ENCODE measurements at places on chromosomes 1 and 21.
A peak's percentile ranks its signal among the peaks of the same experiment; 100 is the strongest.

- DNase-seq = no peak
These were observed 109.6 kb downstream of the PLPP3 start for GRCh38 chr1:56469640-56470371.

DNA sequence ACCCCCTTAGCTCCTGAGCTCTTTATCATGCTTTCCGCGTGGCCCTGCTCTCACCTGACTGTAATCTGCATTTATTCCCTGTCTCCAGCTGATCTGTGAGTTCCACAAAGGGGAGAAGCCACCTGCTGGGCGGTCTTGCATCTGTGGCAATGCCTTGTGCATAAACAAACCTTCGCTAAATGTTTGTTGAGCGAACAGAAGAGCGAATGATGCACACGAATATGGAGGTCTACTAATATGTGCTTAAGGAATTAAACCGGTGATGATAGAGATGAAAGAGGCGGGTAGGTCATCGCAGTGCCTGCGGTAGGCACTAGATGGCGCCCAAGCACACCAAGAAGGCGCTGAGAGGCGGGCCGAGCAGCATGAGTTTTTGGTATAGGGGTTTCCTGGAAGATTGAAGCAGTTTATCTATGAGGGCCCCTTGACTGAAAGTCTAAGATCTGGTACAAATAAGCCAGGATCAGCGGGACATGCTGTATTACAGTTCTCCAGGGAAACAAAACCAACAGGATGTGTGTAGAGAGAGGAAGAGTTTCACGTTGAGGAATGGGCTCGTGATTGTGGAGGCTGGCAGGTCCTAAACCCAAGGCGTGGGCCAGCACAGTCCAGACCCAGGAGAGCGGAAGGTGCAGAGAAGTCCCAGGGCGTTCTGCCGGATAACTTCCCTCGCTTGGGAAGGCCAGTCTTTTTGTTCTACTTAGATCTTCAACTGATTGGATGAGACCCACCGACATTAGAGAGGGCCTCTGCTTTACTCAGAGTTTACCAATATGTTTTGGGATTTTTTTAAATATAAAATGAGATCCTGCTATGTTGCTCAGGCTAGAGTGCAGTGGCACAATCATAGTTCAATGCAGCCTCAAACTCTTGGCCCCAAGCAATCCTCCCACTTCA, 34.7 kb downstream of the TOMM20 start:
- peak; percentile 90 for DNase-seq

DNA sequence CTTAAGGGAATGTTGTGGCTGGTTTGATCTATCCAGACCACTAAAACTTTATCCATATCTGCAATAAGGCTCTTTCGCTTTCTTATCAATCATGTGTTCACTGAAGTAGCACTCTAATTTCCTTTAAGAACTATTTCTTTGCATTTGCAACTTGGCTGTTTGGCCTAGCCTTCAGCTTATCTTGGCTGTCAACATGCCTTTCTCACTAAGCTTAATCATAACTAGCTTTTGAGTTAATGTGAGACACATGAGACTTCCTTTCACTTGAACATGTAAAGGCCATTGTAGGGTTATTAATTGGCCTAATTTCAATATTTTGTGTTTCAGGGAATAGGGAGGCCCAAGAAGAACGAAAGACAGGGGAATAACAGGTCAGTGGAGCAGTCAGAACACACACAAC, 124.7 kb downstream of the TNFSF18 start:
- DNase-seq = no peak

GRCh38 chr21:38920631-38921398, 115.1 kb downstream of the ETS2 start:
- DNase-seq = no peak

- no peak for DNase-seq
These were observed 23.2 kb downstream of the HAO2 start for GRCh38 chr1:119391749-119392148.

DNA sequence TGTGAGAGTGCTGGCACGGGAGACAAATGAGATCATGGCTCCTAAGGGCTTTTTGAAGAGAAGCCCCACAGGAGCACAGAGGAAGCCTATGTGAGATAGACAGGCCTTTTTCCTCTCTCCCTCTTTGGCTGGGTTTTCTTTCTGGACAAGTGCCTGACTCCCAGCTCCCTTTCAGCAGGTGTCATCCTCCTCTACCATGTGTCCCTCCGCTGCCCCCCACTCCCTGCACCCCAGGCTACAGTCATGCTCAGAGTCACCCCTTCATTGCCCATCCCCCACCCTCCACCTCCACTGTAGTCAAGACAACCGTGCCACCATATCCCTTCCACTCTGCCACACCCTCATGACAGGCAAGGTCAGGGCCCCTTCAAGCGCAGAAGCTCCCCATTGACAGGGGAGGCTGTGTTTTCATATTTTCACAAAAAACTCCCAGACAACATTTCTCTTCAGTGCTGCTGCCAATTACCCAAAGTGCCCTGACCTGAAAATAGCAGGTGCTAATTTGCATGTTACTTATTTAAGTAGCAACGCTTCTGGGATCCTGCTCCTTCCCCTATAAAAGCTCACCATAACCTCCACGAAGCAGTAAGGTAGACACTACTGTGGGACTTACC, 92.1 kb upstream of the IPO9 start:
- no peak for DNase-seq

GRCh38 chr1:242100921-242101320, 102.0 kb upstream of the MAP1LC3C start:
- no peak for DNase-seq

GRCh38 chr1:84410328-84411095, 12.2 kb downstream of the DNASE2B start:
- DNase-seq = no peak

GRCh38 chr1:43358121-43358745, 548 bp upstream of the CDC20 start:
- DNase-seq = no peak

- no peak for DNase-seq
These were observed 12.3 kb downstream of the SLC35E2B start for GRCh38 chr1:1680031-1680911.

DNA sequence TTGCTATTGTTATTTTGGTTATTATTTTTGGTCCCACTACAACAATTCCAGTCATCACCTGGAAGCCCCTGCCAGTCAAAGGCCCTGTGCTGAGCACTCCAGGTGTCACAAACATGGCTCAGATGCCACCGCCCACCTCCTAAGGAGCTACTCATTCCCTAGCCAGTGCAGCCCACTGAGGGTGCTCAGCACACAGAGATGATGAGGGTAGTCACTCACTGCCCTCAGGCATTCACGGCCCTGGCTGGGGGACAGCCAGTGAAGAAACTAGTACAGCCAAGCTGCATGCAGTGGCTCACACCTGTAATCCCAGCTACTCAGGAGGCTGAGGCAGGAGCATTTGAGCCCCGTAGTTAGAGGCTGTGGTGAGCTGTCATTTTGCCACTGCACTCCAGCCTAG, 42.3 kb downstream of the NIPAL3 start:
- no peak for DNase-seq

DNA sequence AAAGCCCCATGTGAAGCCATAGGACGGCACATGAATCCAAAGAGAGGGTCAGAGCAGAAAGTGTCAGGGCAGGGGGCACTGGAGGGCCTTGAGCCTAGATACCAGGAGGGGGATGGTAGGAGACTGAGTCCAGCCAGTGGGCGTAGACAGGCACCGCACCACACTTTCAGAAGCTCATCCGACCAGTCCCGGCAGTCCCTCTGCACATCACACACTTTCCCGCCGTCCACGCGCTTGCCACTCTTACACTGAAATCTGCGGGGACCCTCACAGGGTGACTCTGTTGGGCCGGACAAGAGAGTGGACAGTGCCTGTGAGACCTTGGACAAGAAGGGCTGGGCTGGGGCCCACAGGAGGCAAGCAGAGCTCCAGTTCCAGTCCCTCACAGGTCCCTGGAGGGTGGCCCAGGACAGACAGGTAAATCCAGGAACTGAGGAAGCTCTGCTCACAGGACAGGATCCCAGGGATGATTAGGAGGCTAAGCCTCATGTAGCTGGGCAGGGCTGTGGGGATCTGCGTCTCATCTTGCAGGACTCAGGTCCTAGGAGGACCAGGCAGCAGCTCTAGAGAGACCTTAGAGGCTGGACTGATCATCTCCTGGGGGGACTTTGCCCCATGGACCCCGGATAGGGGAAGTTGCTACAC, 36.3 kb upstream of the MAGOH start:
- DNase-seq = no peak

GRCh38 chr1:156149374-156150332, 3.7 kb upstream of the SEMA4A start:
- no peak for DNase-seq

GRCh38 chr1:37448691-37449417, 25.5 kb upstream of the ZC3H12A start:
- DNase-seq = no peak

DNA sequence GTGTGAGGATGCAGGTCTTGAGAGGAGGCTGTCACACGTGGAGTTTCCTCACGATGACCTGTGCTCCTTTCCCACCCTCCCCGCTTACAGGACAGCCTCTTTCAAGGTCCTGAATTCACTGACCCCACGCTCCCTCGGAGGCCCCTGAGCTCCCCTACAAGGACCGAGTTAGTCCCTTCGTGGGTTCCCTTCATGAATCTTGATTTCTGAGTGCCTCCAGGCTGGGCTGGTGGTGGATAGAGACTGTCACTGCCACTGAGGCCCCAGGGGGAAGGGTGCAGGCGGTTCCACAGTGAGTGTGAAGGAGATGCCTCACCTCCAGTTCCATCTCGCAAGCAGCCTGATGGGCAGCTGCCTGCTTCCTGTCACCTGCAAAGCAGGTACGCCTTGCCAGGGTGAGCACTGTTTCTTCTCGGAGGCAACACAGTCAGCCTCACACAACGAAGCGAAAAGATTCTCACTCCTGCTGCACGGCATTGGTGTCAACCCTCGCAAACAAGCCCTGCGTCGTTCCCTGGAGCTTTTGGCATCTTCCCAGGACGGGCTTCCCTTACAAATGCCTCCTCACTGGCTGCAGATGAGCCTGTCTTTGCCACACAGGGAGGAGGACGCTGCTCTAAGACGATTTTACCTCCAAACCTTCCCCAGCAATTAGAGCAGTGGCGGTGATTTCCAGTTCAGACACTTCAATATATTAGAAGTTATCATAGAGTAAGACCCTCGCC, 26.7 kb upstream of the PCP4 start:
- DNase-seq = no peak

DNA sequence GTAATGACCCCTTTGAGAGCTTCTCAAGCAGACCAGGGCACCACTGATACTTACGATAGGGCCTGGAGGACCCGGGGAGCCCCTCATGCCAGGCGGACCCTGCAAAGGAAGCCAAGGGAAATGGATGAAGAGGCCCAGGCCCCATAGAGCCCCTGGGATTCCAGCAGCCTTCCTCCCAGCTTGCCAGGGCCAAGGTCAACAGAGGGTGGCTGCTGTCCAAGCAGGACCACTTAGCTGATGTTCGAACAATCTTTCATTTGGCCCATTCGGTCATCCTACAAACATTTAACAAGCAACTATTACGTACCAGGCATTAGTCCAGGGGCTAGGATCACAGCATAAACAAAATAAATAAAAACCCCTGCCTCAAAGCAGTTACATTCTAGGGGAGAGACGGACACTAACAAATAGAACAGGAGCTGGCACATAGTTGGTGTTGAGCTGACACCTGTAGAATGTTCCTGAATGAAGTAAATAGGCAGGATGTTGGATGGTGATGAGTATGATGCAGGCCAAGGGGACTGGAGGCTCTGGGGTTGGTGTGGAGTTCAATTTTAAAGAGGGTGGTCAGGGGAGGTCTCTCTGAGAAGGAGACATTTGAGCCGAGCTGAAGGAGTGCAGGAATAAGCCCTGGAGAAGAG, 27.0 kb upstream of the PEF1 start:
- no peak for DNase-seq

GRCh38 chr21:45162809-45163208, 88.4 kb downstream of the ADARB1 start:
- no peak for DNase-seq

- DNase-seq = no peak
These were observed 409.6 kb upstream of the ZRANB2 start for GRCh38 chr1:71490432-71490831.

GRCh38 chr1:14598498-14599182, at the start of gene KAZN:
Gene KAZN, plus strand, starts transcription at chr1:14598685.
- no peak for DNase-seq

DNA sequence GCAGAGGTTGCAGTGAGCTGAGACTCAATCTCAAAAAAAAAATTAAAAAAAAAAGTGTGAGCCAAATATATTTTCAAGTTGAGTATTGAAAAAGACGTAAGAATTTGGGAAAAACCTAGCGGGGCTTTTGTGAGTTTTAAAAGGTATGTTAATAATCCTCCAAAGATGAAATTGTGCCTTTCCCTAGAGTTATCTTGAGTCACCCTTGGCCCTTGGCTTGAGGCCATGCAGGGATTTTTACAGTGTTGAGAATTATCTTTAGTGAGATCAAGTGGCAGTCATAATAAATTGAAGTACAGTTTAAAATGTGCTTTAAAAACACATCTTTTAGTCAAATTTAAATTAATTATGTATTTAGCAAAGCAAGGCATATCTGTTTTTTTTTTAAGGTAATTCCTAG, 32.7 kb downstream of the PPP2R5A start:
- no peak for DNase-seq

DNA sequence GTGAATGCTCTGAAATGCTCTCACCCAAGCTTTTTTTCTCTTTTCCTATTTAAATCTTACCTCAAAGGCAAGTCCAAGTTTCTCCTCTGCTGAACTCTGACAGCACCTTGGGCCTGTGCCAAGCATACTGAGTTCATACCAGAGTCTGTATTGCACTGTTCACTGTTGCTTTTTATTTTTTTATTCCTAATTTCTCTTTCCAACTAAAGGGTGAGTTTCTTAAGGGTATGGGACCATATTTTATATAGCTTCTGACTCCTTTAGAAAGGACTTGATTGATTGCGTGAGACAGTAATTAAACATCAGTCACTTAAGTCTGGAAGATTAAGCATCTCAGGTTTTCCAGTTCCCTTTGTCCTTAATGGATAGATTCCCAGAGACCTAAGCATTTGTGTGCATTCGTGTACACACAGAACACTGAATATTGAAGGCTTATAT, 69.9 kb downstream of the CACHD1 start:
- no peak for DNase-seq

GRCh38 chr1:52364235-52364839, 1.7 kb downstream of the CC2D1B start:
- no peak for DNase-seq

GRCh38 chr1:234870020-234870981, 258.3 kb downstream of the TOMM20 start:
- DNase-seq = no peak

DNA sequence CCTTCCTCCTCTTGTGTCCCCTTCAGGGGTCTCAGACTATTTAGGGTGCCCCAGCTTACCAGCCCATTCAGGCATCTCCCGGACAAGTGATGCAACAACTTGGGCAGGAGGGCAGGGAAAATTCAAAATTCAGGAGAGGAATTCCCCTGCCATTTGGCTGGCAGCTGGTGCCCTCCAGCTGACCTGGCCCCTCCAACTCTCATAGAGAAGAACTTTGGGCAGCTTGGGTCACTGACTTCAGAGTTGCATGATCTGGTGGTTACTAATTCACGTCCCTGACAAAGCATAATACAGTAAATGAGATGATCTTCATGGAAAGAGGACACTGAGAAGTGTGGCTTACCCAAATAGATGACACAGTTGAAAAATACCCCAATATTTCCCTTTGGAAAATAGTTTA, at the start of gene FCAMR:
Gene FCAMR, minus strand, starts transcription at position 15 of the 400 bp plus-strand sequence. CDS start 335 bp downstream, outside the sequence.
- DNase-seq = no peak
